ENCODE measurements at places on chromosomes 4 and X. TPM values are rescaled to one million over a fixed set of nuclear protein-coding genes. Genes with fewer than 3 reads are reported as not detected.

Gene ZNF280C
- 5.4 TPM for total RNA-seq

Gene OPRPN
- total RNA-seq = not detected

Gene IGSF1
- not detected for total RNA-seq

Gene GUCY1A1
- total RNA-seq = 0.85 TPM

Gene FAM9C
- not detected for total RNA-seq

Gene MAGEE2
- total RNA-seq = not detected

Gene PDCL2
- not detected for total RNA-seq

Gene TENM3
- total RNA-seq = not detected

Gene RHOXF2
- not detected for total RNA-seq

Gene KLHL5
- 44.4 TPM for total RNA-seq

DNA sequence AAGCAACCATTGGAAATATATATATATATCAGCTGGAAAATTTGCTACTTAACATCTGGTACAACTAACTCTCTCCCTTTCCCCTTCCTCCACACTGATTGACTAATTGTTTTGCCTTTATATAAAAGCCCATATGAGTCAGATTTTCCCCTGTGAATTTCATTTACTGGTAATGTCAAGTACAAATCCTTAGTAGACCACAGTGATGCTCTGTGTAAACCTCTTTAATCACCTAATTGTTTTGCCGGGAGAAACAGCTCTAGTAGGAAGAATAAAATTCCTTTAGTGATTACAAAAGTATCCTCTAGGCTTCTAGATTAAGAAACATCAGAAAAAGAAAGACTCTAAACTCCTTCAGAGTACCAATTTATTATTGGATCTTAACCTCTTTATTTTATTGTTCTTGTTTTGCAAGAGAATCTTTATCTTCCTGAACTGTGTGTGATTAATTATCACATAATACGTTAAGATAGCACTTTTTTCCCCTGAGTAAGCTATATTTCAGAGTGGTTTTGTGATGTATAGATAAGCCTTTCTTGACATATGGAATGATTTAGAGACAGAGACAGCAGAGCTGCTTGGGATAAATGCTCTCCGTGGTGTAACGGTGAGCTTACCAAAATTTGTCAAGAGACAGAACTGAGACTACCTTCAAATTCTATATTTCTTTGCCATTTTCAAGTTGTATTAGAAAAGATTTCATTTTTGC lies 1606.4 kb upstream of the TENM3 start:
- no peak overlapping the region for H3K4me3 ChIP-seq
- no peaks in the 10 kb centered on the region for H3K27me3 ChIP-seq
- H3K4me1 ChIP-seq = no peaks in the 10 kb centered on the region
- H3K27ac ChIP-seq = no peak overlapping the region
- no peak for DNase-seq
- H3K36me3 ChIP-seq = no peaks in the 10 kb centered on the region

DNA sequence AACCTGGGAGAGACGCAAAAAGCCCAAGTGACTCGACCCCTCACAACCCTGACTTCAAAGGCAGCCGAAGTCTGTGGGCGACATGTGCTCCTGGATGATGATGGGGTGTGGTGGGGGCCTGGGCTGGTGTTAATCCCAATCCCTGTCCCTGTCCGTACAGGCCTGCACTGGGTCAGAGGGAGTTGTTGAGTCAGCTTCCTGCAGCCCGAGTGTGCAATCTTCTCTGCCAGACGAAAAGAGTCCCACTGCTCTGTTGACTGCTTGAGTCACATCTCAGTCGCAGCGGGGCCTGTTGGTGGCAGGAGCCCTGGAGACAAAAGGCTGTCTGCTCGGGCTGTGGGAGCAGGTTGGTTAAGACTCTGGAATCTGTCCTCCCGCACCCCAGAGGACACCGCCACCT lies 10.3 kb downstream of the FAM3A start:
- no peaks in the 10 kb centered on the region for H3K27me3 ChIP-seq
- H3K36me3 ChIP-seq = peaks cover 2% of the 10 kb centered on the region

DNA sequence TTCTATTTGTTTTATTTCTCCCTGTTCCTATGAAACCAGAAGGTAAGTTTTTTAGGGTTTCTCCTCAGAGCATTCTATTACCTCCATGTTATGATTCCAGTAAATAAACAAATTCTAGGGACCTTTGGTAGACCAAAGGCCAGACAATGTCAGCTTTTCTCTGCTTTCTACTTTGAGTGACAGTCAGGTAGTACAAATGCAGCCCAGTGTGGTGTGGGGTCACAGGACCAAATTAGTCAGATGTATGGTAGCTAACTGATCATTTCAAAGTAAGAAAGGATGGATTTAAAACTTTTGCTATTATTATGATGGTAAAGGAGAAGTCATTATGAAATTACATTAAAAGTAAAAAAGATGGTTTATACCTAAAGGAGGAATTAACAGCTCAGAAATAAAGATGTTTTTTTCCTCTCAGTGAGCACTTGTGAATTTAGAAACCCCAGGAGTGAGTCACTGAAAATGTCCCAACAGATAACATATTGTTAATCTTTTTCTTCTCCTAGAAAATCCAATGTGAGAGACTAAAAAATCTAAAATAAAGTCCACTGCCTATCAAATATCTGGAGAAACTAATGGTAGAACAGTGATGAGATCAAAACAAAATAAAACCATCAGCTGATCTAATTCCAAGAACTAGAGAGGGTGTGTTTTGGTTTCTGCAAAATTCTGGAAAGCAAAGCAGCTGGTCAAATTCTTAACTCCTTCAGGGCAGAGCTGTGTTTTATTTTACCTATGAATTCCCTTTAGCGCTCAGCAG lies 16.6 kb upstream of the KLHL2 start:
- H3K27ac ChIP-seq = no peak overlapping the region
- H3K36me3 ChIP-seq = no peaks in the 10 kb centered on the region
- peaks cover 5% of the 10 kb centered on the region for H3K4me1 ChIP-seq
- DNase-seq = no peak

- H3K4me3 ChIP-seq = no peak overlapping the region
- H3K36me3 ChIP-seq = no peaks in the 10 kb centered on the region
- no peaks in the 10 kb centered on the region for H3K4me1 ChIP-seq
- H3K27ac ChIP-seq = no peak overlapping the region
- H3K27me3 ChIP-seq = no peaks in the 10 kb centered on the region
Measured at GRCh38 chrX:1945879-1946278, 331.0 kb downstream of the ASMT start.

- no peak overlapping the region for H3K4me3 ChIP-seq
- H3K27ac ChIP-seq = no peak overlapping the region
- peaks cover 10% of the 10 kb centered on the region for H3K4me1 ChIP-seq
- peaks cover 27% of the 10 kb centered on the region for H3K27me3 ChIP-seq
- DNase-seq = no peak
Measured at GRCh38 chr4:145956288-145956890, 17.8 kb upstream of the ZNF827 start.

- no peaks in the 10 kb centered on the region for H3K27me3 ChIP-seq
- DNase-seq = no peak
- no peak overlapping the region for H3K27ac ChIP-seq
- no peaks in the 10 kb centered on the region for H3K36me3 ChIP-seq
- no peaks in the 10 kb centered on the region for H3K4me1 ChIP-seq
Measured at GRCh38 chr4:66591968-66592367, 921.7 kb upstream of the EPHA5 start.

DNA sequence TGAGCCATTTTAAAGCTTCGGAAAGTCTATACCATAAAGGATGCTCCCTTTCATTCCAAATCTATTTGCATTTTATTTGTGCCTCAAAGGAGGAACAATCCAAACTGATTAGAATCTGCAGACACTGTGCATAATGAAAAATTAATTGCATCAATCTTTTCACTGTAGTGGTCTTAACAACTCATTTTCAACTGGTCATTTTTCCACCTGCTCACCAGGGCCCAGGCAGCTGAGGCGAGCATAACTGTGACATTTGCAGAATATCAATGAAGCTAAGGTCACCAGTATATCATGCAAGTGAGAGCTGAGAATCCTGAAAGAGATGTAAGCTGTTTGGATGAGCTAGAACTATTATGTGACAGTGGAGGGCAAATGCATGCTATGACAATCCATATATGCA lies 387.3 kb upstream of the TECRL start:
- H3K36me3 ChIP-seq = no peaks in the 10 kb centered on the region
- no peaks in the 10 kb centered on the region for H3K4me1 ChIP-seq
- no peaks in the 10 kb centered on the region for H3K27me3 ChIP-seq
- H3K4me3 ChIP-seq = no peak overlapping the region

DNA sequence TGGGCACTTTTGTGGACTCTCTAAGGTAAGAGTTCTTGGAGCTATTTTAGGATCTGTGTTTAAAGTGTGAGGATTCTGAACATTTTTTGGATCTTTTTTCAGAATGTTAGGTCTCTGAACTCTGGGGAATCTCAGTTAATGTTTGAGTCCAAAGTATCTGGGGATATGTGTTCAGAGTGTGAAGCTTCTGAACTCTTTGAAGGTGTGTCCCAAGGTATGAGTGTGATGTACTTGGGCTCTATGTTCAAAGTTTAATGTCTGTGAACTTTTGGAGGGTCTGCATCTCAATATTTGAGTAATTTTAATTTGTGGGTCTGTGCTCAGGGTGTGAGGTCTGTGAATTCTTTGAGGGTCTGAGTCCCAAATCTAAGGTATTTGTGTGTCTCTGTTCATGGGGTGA lies 35.4 kb upstream of the PAGE4 start:
- H3K4me1 ChIP-seq = no peaks in the 10 kb centered on the region
- no peak overlapping the region for H3K4me3 ChIP-seq
- H3K27ac ChIP-seq = no peak overlapping the region
- H3K27me3 ChIP-seq = no peaks in the 10 kb centered on the region
- no peak for DNase-seq

- DNase-seq = no peak
- no peaks in the 10 kb centered on the region for H3K27me3 ChIP-seq
- H3K4me3 ChIP-seq = no peak overlapping the region
- H3K36me3 ChIP-seq = no peaks in the 10 kb centered on the region
- H3K4me1 ChIP-seq = no peaks in the 10 kb centered on the region
Measured at GRCh38 chr4:125714845-125715244, 400.1 kb downstream of the FAT4 start.

- H3K4me1 ChIP-seq = no peaks in the 10 kb centered on the region
- no peak overlapping the region for H3K27ac ChIP-seq
- no peak for DNase-seq
- H3K36me3 ChIP-seq = no peaks in the 10 kb centered on the region
Measured at GRCh38 chrX:110966839-110967238, 129.2 kb upstream of the PAK3 start.

DNA sequence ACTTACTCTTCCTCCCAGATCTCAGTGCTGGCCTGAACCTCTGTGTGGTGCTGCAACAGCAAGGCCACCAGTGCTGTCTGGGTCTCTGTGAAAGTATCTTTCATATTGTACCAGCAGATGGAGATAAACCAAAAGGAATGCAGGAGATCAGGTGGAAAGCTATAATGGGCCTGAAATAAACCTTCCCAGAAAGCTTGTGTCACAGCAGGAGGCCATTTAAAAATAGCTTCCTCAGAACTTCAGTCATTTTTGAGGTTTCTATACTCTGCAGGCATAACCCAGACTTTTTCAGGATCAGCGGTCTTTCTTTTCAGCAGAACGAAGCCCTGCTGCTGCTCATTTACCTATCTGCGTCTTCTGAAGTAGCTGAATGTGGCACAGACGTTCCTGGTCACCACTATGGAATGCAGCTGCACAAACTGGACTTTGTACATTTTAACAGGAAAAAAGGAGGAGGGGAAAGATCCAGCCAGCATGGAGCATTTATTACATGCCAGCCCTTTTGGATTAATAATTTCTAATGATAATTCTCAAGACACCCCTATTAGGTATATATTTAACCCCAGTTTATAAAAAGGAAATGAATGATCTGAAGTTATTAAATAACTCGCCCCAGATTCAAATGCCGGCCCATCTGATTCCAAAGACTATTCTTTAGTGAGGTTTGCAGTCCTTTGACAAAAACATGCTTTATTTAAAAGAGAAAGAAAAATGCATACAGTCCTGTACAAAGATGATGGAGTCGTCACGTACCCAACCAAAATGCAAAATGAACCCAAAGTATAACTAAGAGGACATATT lies 119.7 kb downstream of the NFKB1 start:
- H3K36me3 ChIP-seq = peaks cover 3% of the 10 kb centered on the region
- H3K27ac ChIP-seq = peak overlapping the region; percentile 27
- H3K4me1 ChIP-seq = peaks cover 41% of the 10 kb centered on the region
- H3K27me3 ChIP-seq = no peaks in the 10 kb centered on the region
- DNase-seq = no peak

GRCh38 chr4:136637071-136637777 lies 895.1 kb downstream of the PCDH18 start:
- no peak overlapping the region for H3K27ac ChIP-seq
- H3K36me3 ChIP-seq = no peaks in the 10 kb centered on the region
- no peak overlapping the region for H3K4me3 ChIP-seq
- H3K27me3 ChIP-seq = no peaks in the 10 kb centered on the region
- DNase-seq = no peak

GRCh38 chr4:147594107-147594506 lies 23.1 kb upstream of the TMEM184C start:
- H3K27ac ChIP-seq = no peak overlapping the region
- H3K4me3 ChIP-seq = no peak overlapping the region
- H3K27me3 ChIP-seq = peaks cover 14% of the 10 kb centered on the region
- H3K4me1 ChIP-seq = peaks cover 7% of the 10 kb centered on the region
- no peak for DNase-seq
- no peaks in the 10 kb centered on the region for H3K36me3 ChIP-seq

GRCh38 chr4:8387615-8388527 lies 52.7 kb downstream of the ACOX3 start:
- DNase-seq = no peak
- H3K4me3 ChIP-seq = no peak overlapping the region
- H3K27ac ChIP-seq = peak overlapping the region; percentile 39

GRCh38 chrX:150239946-150240642 lies 123.0 kb upstream of the MAMLD1 start:
- no peak for DNase-seq
- H3K4me3 ChIP-seq = no peak overlapping the region
- H3K27ac ChIP-seq = no peak overlapping the region

GRCh38 chr4:36128689-36129088 lies 115.6 kb downstream of the ARAP2 start:
- H3K27me3 ChIP-seq = no peaks in the 10 kb centered on the region
- no peak overlapping the region for H3K4me3 ChIP-seq
- no peak for DNase-seq
- H3K27ac ChIP-seq = no peak overlapping the region

- H3K4me3 ChIP-seq = no peak overlapping the region
- no peak for DNase-seq
- no peaks in the 10 kb centered on the region for H3K4me1 ChIP-seq
- no peaks in the 10 kb centered on the region for H3K27me3 ChIP-seq
- no peaks in the 10 kb centered on the region for H3K36me3 ChIP-seq
- H3K27ac ChIP-seq = no peak overlapping the region
Measured at GRCh38 chrX:34631479-34632220, 25.4 kb downstream of the TMEM47 start.

DNA sequence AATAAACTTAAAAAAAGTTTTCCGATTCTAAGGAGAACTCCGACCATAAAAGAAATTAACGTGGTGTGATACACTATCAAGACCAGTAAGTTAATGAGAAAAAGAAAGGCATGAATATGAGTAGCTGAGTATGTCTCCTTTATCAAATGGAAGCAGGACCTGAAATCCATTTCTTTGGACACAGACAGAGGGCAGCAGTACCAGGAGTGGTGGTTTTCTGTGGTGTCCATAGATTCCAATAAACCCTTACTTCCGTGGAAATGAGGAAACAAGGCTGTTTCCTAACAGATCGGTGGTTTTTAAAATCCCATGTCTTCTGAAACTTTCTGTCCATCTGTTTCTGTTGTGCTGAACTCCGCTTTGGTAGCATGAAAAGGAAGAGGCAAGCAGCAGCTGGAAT lies 128.5 kb upstream of the TSPAN5 start:
- no peaks in the 10 kb centered on the region for H3K36me3 ChIP-seq
- no peak overlapping the region for H3K27ac ChIP-seq
- H3K27me3 ChIP-seq = peaks cover 9% of the 10 kb centered on the region
- no peaks in the 10 kb centered on the region for H3K4me1 ChIP-seq
- H3K4me3 ChIP-seq = no peak overlapping the region
